ENCODE measurements at places on chromosomes 3 and 15.

GRCh38 chr3:12423131-12423530, 61.1 kb upstream of the TSEN2 start:
- no peak for DNase-seq

DNA sequence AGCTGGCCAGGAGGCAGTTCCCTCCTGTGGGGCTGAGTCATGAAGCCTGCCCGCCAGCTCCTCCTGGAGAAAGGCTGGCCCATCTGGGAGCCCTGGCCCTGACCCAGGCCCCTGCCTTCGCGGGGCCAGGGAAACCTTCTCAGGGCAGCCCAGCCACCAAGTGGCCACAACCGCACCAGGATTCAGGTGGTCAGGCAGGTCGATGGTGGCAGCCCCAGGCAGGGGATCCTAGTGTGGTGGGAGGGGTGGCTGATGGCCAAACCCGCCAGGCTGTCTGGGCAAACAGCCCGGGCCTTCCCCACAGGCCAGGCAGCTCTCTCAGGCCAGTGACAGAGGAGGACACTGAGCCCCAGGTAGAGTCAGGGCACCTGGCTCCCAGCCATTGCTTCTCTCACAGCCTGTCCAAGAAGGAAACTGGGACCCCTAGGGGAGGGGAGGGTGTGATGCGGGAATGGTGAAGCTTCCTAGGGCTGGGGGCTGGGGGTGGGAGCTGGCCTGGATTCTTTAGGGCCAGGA, 1.2 kb downstream of the TWF2 start:
- no peak for DNase-seq

DNA sequence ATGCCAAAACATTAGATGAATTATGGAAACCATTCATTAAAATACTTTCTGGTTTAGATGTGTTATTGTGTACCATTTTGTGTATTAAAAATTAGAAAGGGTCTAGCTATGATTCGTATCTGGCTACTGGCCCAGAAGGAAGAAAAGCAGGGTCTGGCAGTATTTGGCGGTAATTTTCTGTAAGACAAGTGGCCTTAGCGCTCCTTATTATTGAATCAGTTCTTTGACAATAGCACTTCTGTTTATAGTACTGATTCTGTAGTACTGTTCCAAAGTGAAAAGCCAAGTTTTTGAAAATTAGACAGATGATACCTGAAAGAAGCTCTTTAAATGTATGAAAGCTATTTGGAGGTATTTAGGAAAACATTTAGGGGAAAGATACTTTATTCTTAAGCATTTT, 10.2 kb downstream of the GLCE start:
- no peak for DNase-seq

DNA sequence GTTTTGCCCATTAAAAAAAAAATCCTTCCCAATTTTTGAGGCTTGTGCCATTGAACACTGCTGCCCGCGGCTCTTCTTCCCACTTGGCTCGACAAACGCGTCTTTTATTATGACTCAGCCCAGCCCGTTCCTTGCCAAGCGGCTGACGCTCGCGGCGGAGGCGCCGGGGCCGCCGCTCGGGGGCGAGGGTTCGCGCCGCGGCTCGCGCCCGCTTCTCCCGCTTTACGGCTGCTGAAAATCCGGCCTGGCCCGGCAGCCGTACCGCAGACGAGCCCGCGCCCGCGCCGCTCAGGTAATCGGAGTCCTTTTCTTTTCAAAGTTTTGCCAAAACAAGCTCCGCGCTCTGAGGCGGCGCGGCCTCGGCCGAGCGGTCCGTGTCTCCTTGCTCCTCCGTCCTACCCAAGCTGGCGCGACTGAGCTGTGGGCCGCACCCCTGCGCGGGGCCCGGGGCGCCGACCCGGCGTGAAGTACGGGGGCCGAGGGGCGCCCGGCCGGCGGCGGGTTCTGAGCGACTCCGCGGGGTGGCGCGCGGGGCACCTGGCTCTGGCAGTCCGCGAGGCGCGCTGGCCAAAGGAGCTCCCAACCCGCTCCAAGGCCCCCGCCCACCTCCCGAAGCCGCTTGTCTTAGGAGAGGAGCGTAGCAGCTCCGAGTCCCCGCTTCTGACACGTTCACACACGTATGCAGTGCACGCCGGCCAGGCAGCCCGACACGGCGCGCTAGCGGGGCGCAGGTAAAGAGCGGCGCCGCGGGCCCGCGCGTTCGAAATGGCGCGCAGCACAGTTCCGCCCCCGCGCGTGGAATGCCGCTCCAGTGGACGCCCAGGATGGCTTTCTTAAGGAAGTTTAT, 418.2 kb upstream of the NAALADL2 start:
- peak; percentile 33 for DNase-seq

DNA sequence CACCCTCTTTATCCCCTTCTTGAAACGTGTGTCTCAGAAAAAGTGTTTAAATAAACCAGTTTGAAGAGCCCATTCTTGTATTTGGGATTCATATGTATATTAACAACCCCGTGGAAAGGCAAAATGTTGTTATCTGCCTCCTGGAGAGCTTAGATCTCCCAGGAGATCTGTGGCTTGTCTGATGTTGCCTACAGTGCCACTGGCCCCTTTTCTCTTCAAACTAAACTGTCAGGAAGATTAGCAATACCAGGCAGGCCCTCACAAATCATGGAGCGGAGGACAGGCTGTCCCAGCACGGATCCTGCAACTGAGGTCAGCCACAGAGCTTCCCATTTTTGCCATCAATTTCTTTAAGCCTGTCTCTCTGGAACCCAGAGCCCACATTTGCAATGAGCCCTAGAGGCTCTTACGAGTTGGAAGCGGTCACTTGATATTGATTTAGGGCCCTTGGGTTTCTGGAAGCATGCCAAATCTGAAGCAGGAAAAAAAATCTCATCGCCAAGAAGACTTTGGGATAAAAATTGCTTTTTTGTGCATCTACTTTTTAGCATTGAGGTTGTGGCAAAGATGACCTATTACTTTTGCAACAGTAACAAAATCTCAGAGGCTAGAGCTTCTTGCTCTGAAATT, 234.1 kb downstream of the OPA1 start:
- no peak for DNase-seq

DNA sequence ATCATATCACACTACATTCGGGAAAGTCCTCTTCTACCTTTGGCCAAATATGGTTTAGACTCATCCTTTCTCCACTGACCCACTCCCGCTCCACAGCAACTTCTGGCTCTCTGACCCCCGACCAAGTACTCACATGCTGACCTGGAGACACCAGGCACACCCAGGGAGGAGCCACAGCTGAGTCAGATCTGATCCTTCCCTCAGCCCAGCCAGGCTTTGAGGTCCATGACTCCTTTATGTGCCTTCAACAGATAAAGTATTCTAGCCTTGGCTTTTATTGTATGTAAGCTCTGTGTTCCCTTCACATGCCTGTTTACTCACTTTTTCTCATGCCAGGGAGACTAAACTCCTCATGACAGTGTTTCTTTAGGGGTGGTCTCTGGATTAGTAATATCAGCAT, 166.9 kb upstream of the UMPS start:
- no peak for DNase-seq

- no peak for DNase-seq
Observed at GRCh38 chr15:75928680-75929608, 25.3 kb downstream of the FBXO22 start.

GRCh38 chr3:168653255-168653654, 557.5 kb upstream of the GOLIM4 start:
- no peak for DNase-seq

Data from activated CD4-positive, alpha-beta T cell treated with anti-CD3 and anti-CD28 coated beads, Interleukin-2, amount 50 U/mL, for 24 hours (primary cell).